ENCODE measurements at places on chromosomes 11 and 22.

- no peak for DNase-seq
Observed at GRCh38 chr11:16052750-16053149, 303.6 kb downstream of the SOX6 start.

DNA sequence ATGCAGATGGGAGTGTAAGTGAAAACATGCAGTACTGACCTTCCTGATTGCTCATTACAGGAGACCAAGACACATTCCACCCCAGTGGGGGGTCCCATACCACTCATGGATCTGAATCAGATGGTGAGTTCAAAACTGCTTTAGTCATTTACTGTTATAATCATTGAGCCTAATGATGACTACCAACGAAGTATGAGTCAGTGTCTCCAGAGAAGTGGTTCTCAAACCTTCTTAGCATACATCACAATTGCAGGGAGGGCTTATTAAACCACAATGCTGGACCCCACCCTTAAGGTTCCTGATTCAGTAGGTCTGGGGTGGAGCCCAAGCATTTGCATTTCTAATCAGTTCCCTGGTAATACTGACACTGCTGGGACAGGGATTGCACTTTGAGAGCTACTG is 75.8 kb downstream of the CD44 start:
- DNase-seq = peak; percentile 51

DNA sequence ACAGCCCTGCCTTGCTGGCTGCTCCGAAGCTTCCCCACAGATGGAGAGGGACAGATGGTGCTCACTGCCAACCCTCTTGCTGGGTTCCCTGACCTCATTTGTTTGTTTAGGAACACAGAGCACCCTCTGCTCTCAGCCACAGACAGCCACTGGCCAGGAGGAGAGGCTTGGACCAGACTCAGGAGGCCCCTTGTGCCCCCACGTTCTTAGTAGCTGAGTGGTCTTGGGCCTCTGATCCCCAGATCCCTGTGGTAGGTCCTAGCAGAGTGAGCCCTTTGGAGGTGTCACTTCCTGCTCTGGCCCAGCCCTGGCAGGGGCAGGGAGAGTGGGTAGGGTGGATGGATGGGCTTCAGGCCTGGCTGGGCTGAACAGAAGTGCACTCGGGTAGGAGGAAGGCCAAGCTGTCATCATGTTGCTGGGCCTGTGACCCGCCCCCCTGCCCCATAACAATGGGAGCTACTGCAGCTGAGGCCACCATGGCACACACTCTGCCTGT is 84.0 kb downstream of the DHCR7 start:
- DNase-seq = no peak

GRCh38 chr11:62664405-62665074 is 470 bp downstream of the C11orf98 start:
- peak; percentile 62 for DNase-seq

DNA sequence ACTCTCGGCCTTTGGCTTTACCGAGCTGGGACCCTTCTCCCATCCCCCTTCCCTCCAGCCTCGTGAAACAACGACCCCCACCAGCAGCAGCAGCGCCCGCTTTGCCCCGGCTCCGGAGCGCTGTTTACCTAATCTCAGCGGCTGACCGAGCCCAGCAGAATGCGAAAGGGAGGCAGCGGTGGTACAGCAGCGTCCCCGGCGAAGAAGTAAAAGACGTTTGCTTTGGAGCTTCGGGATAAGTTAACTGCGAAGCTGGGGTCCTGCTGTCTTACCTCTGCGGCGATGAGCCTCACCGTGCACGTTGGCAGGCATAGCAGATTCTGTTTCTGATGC is 2.0 kb upstream of the LARGE1 start:
- peak; percentile 6 for DNase-seq

DNA sequence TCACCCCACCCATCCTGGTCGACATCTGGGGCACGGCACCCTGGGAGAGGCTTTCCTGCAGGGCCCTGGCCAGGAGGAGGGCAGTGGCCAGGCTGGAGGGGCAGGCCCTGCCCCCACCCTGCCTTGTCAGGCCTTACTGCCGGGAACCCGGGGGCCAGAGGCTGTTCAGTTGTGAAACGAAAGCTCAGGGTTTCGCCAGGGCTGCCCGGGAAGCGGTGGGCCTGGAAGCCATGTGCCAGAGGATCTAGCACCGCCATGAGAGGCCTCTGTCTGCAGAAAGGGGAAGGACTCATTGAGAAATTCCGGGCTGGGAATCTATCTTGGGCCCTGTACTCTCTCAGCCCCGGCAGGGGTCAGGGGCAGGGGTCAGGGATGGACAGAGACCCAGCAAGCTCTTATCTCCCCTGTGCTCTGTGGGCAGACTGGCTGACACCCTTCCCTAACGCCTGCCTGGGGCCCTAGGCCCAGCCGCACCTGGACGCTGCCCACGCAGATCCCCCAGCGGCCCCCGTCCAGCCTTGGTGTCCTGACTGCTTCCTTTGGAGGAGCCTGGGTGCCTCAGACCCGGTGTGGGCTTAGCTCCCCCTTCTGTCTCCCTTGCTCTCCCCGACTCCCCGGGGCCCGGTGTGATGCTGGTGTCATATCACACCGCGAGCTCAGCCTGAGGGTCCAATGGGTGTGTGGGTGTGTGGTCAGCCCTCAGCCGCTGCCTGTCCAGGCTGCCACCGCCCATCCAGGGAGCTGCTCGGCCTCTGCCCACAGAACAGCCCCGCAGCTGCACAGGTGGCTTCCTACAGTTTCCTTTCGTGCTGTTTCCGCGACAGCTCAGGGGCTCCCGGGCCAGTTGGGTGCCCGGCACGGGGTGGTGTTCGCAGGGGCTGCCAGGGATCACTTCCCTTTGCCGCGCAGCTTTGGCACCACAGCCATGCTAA is 6.5 kb downstream of the PIM3 start:
- DNase-seq = peak; percentile 42

- no peak for DNase-seq
Observed at GRCh38 chr22:45717789-45718188, 46.2 kb downstream of the ATXN10 start.

DNA sequence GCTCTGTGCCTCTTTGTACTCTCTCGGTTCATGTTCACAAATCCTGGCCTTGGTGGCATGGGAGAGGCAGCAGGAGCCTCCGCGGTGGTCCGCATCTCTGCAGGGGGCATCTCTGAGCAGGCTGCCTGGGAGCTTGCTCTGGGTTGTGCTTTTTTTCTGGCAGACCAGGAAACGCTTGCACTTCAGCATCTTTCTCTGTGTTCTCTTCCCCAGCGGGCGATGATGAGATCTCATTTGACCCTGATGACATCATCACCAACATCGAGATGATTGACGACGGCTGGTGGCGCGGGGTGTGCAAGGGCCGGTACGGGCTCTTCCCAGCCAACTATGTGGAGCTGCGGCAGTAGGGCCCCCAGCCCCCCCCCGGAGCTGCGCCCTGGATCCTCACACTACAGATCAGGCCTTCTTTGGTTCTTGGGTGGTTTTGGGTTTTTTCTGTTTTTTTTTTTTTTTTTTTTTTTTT is 36.5 kb downstream of the CTTN start:
- no peak for DNase-seq

DNA sequence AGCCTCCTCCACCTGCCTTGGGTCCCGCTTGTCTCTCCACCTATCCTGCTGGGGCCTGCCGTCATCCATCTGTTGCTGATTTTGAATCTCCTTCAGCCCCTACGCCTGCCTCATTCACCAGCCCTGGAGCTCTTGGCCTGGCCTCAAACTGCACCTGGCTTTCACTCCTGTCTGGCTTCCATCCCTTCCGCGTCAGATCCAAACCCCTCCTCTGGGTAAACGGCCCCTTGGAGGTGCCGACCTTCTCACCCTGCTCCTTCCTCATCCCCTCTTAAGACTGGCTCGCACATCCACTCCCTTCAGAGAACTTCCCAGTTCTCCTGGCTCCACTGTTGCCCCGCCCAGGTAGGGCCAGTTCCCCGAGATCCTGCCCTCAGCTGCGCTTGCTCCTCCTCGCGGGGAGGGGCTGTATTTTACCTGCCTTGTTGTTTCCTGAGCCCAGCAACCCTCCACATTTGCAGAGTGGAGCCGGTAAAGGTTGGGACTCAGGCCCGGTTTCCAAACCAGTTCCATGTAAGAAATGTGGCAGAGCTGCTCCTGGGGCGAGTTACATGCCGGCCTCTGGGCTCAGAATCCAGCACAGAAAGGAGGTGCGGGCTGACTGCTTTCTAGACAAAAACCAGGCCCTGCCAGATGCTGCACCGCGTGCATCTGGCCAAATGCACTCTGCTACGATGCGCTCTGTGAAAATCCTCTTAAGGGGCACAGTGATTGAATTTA is 13.9 kb upstream of the SHANK2 start:
- DNase-seq = no peak

DNA sequence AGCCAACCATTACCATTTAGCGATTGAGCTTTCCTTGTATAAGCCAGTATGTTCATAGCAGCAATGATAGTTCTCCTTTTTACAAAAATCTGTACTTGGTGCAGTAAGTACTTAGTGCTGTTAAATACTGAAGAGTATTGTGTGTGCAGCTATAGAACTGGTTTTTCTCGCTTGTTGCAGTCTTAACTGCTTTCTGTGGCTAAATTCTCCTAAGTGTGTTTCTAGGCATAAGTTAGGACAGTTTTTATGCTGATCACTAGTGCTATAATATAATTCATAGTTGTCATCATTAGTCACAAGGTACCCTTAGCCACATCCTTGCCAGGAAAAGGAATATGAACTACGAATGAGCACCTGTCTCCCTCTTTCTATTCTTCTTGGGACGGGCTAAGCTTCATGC is 107.7 kb downstream of the GRAMD1B start:
- no peak for DNase-seq

- peak; percentile 77 for DNase-seq
Observed at GRCh38 chr11:57567515-57568329, at the start of gene UBE2L6. TSS of gene UBE2L6 (minus strand) at chr11:57567672. CDS start at chr11:57567611, 61 bp downstream.

- DNase-seq = no peak
Observed at GRCh38 chr11:104665641-104666040, 232.6 kb downstream of the CASP12 start.

DNA sequence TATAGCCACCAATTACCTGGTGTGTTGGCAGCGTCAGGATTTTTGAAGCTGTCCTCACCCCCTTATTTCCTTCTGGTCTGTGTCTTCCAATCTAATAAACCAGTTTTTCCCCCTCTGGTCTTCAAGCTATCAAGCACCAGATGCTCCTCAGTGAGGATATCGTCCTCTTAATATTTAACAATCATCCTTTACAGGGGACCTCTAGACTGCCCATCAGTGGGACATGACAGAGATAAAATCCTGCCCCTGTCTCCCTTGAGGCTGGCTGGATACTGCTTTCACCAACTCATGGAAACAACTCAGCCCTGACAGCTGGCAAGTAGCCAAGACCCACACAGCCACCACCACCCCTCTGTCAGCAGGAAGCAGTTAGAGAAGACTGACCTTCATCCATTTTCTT is 421.0 kb upstream of the API5 start:
- DNase-seq = no peak

GRCh38 chr22:50699001-50699755 is 26.6 kb downstream of the SHANK3 start:
- no peak for DNase-seq

DNA sequence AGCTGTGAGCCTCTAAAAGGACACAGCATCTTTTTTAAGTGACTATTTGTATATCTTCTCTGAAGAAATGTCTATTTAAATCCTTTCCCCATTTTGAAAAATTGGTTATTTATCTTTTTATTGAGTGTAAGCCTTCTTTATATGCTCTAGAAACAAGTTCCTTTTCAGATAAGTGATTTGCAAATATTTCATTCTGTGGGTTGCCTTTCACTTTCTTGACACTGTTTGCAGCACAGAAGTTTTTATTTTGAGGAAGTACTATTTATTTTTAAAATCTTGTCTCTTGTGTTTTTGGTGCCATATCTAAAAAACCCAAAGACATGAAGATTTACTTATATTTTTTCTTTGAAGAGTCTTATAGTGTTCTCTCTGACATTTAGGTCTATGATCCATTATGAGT is 40.1 kb upstream of the LYVE1 start:
- DNase-seq = no peak

DNA sequence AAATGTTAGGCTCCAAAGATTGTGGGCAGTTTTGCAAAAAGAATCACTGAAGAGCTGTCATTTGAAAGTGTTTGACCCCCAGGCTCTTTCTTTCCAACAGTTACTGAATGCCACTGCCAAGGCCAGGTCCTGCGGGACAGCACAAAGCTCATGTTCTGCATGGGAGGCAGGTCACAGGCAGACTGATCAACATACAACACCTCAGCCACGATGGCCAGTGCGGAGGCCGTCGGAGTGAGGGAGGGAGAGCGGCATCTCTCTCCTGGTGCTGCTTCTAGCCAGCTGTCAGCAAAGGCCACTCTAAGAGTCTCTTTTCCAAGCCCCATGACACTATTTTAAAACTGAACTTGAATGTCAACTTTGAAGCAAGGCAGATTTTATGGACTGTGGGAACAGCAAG is 49.9 kb downstream of the ARFGAP3 start:
- no peak for DNase-seq

GRCh38 chr22:46536537-46537224 is 739 bp downstream of the CELSR1 start:
- DNase-seq = no peak

GRCh38 chr22:31836010-31836409 is 82.2 kb downstream of the DEPDC5 start:
- no peak for DNase-seq

All from stimulated activated naive CD8-positive, alpha-beta T cell treated with anti-CD3 and anti-CD28 coated beads, Interleukin-15, Interleukin-2, amounts not matched to agents 100 U/mL and 50 U/mL, for 24 hours (primary cell).